Posterior vena cava (tissue), 2 donors: ENCODE measurements at places on chromosomes 13 and 19.
A peak's percentile ranks its signal among the peaks of the same experiment; 100 is the strongest.

- DNase-seq: no peak
Observed at GRCh38 chr19:55300886-55301458, 17.2 kb downstream of the BRSK1 start.

DNA sequence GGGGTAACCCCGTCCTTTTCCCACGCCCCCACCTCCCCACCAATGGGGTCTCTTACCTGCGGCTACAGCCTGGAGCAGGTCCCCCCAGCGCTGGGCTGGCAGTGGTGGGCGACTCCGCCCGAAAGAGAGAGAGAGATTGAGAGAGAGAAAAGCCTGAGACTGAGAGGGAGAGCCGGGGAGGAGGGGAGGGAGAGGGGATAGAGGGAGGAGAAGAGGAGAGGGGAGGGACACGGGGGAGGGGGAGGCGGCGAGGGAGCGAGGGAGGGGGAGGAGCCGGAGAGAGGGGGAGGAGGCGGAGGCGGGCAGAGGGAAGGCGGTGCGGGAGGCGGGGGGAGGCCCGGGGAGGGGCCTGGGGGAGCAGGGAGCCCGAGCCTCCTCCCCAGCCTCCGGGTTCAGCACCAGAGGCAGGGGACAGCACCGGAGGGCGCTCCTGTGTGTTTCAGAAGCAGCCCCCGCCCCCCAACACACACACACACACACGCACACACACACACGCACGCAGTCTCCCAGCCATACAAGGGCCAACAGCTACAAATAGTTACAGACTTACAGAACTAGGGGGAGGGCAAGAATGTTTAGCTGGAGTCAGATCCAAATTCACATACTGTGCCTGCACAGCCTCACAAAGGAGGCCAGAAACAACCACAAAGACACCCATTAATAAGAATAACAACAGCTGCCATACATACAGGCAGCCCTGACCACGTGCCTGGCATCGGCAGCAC lies at the start of gene SLC8A2:
TSS of gene SLC8A2 (minus strand) at position 161 of the 725 bp plus-strand sequence. CDS start 5,490 bp downstream, outside the sequence.
- no peak for DNase-seq

GRCh38 chr13:107456431-107456830 lies 758.9 kb downstream of the LIG4 start:
- no peak for DNase-seq

GRCh38 chr19:41554907-41555306 lies 21.1 kb upstream of the CEACAM21 start:
- DNase-seq: no peak

DNA sequence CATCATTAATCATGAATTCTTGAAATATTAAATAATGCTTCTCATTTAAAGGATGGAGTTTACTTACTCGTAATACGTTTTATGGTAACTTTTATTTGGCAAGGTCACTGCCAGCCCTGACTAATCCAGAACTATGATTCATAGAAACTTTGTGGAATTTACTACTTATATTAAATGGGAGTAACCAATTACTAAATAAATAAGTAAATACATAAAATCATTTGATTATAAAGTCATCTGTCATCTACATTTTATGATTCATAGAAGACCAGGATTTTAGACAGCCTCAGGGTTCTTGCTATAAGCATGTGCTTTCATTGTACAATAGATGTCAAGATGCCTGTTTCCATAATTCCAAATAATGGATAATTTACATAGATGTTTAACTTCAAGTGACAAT lies 611.1 kb downstream of the TBC1D4 start:
- no peak for DNase-seq

DNA sequence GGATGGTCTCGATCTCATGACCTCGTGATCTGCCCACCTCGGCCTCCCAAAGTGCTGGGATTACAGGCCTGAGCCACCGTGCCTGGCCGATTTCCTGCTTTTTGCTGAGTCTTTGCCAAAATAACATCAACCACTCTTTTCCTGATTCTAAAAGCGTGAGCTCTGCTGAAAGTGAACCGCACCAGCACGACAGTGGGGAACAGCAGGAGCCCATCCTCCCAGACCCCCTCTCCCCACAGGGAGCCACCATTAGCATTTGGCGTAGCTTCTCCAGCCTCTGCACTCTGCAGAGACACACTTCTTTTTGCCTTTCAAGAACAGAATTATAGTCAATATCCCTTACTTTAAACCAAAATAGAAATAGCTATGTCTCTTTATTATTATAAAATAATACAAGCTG lies 41.3 kb downstream of the MYH14 start:
- no peak for DNase-seq

- DNase-seq: peak; percentile 31
Observed at GRCh38 chr19:50628146-50628545, 11.5 kb downstream of the SYT3 start.
